ENCODE measurements at places on chromosomes 4 and X.
A peak's percentile ranks its signal among the peaks of the same experiment; 100 is the strongest.

DNA sequence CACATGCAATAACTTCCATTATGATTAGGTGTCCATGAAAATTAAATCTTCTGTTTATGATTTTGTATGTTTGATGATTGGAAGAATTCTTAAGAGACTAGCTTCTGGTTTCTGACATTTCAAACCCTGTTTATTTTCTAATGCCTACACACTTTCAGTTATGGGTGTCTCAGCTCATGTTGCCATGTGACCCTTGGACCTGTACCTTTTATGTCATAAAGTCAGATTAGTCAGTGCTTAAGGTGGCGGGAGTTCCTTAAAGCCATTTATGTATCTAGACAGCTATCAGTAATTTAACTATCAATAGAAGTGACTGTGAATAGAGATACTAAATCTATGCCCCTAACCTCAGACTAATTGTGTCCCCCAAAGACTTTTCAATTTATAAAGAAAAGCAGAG, 155.6 kb downstream of the GBA3 start:
- DNase-seq = no peak

GRCh38 chr4:13980317-13981310, 353.1 kb upstream of the BOD1L1 start:
- DNase-seq = peak; percentile 94

DNA sequence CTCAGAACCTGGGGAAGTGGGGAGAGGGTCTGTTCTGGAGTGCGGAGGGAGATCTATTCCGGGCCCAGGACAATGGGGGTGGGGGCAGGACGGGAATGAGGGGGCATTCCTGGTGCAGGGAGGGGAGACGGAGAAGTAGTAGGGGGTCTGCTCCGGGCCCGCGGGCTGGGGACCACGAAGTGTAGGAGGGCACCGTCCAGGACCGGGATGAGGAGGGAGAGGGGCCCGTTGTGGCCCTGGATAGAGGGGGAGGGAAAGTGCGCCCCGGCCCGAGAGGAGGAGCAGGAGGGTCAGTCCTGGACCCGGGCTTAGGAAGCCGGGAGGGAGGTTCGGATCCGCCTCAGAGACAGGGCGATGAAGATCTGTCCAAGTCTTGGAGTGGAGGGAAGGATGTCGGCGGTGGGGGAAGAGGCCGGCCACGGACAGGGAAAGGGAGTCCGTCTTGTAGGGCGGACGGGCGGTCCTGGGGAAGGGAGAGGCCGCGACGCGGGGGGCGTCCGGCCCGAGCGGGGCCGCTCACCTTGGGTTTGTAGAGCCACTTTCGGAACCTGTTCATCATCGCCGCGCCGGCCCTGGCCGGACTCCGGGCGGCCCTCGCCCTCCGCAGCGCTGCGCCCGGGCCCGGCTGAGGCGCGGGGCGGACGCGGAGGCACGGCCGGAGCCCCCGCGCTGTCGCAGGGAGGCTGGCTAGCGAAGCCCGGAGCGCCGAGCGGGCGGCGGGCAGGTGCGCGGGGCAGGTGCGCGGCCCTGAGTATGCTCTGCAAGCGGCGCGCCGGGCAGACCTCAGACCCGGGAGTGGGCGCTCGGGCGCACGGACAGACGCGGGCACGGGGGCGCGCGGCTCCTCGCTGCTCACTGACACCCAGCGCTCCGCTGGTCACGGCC, at the start of gene ZFYVE28:
ZFYVE28 (minus strand) TSS at position 881 of the 885 bp plus-strand sequence; CDS start at position 559, 322 bp downstream.
- DNase-seq = no peak

GRCh38 chr4:185998791-185999190, 70.2 kb upstream of the TLR3 start:
- DNase-seq = no peak

- DNase-seq = no peak
These were observed 94.0 kb downstream of the AFAP1 start for GRCh38 chr4:7845493-7846128.

DNA sequence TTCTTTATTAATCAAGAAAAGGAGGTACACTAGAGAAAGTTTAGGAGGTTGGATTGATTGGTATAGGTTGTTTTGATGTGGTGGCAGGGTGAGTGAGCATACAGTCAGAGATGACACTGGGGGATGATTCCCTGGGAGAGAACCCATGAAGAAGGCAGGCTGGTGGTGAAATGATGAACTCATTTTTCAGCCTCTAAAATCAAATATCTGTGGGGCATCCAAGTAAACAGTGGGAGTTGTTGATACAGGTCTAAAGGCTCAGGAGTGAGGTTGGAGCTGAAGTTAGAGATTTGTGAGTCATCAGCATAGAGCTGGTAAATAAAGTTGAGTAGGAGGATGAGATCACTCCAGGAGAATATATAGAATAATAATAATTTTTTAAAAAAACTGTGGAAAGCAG, 10.0 kb upstream of the AP1S2 start:
- peak; percentile 1 for DNase-seq

DNA sequence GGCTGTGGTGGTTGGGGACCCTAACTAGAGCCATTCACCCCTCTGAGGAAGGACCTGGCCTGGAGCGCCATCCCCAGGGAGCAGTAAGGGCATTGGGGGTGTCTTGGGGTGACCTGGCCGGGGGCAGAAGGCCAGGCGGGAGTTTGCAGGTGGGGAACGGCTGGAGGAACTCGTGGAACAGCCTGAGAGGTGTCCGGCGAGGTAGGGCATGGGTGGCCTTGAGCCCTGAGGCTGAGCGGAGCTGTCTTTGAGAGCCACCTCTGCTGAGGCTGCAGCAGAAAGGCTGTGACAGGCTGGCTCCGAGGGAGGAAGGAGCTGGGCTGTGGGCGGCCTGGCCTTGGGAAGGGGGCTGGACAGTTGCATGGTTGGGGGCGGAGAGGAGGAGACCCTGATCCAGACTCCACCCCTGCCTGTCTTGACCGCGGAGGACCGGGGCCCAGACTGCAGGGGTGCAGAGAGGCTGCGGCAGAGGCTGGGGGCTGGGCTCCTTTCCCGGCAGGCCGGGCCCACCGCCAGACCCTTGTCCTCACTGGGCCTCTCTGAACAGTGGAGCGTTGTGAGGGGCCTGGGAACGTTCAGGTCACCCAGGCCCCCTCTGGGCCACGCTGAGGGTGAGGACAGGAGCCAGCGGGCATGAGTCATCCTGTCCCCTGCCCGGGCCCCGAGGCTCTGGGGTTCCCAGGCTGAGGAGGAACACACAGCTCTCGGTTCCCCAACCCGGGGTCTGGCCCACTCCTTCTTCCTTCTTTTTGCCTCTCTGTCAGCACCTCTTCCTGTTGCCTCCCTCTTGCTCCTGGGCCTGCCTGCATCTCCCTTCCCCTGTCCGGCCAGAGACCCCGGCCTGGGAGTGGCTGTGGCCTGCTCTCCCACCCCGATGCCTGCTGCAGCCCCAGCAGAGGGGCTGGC, 8.1 kb downstream of the SH3BP2 start:
- peak; percentile 19 for DNase-seq

- DNase-seq = no peak
These were observed 18.2 kb downstream of the NAAA start for GRCh38 chr4:75922588-75922987.

DNA sequence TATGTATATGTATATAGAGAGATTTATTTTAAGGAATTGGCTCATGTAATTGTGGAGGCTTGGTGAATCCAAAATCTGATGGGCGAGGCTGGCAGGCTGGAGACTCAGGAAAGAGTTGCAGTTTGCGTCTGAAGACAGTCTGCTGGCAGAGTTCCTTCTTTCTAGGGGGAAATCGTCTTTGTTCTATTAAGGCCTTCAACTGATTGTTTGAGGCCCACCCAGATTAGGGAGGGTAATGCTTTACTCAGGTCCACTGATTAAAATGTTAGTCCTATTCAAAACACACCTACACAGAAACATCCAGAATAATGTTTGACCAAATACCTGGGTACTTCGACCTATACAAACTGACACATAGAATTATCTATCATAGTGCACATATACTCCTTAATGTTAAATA, 149.5 kb downstream of the NAA11 start:
- DNase-seq = no peak

- DNase-seq = peak; percentile 68
These were observed 2.9 kb downstream of the HDAC8 start for GRCh38 chrX:72569786-72570185.

DNA sequence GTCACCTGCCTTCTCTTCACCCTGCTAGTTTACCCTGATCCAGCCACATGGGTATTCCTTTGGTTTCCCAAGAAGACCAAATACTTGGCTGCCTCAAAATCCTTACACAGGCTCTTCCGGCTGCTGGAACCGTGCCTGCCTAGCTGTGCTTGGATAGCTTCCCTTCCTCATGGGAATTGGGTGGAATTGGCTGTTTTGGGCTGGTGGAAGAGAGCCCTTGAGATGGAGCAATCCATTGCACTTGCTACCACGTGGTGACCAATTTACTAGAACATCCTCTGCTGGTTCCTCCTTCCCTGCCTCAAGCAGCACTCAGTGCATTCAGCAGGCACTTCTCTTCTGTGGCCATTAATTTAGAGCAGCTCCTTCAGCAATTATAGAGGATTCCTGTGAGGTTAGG, 119.3 kb upstream of the AP1S2 start:
- no peak for DNase-seq

DNA sequence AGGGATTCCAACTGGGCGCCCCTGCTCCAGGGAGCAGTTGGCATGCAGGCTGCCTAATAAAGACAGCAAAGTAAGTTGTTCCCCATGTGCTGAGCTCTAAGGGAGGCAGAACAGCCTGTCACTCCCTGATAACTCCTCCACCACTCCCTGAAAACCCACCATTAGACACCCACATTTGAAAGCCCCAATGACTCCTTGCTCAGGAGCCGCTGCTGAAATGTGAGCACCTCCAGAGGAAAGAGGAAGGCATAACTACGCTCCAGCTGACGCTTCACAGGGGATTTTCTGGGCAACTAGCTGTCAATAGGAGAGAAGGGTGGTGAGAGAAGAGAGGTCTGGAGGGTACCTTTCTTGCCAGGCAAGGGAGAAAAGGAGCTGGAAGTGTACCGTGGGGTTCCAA, 62.5 kb downstream of the NPY1R start:
- DNase-seq = no peak

DNA sequence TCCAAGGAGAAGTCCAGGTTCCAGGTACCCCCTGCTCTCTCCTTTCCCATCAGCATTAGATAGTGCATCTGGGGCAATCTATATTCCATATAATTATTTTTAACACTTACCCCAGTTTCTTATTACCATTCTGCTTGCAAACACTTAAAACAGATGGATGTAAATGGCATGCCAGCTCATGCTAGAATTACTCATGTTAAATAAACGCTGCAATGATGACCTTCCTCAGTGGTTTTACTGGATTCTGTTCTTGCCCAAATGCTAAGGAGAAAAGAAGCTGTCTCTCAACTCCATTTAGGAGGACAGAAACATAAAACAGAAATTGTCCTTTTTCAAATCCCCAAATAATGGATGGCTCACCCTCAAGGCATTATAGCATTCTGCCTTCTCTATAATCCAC, 161.1 kb downstream of the NLGN4X start:
- DNase-seq = no peak

DNA sequence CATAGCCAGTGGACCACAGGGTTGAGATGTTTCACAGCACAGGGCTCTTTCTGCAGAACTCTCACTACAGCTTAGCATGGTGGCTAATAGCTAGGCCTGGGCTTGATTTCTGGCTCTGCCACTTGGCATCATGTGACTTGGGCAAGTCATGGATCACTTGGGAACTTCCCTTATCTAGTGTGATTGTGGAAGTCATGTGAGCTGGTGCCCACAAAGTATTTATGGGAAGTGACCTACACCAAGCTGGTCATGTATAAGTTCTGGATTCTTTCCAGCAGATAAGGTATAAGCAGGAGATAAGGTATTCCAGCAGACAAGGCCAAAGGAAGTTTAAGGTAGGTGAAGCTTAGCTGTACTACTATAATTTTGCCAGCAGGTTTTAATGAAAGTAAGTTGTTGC, 61.0 kb downstream of the REELD1 start:
- no peak for DNase-seq

Data from HFFc6 (cell line).